ENCODE measurements at places on chromosomes 5 and 9. TPM values are rescaled to one million over a fixed set of nuclear protein-coding genes. Genes with fewer than 3 reads are reported as not detected.

ZNF883 gene
- polyA plus RNA-seq: 0.24 TPM

TMEM174 gene
- not detected for polyA plus RNA-seq

PCDHA8 gene
- 0.16 TPM for polyA plus RNA-seq

IER5L gene
- polyA plus RNA-seq: 64.5 TPM
